ENCODE measurements at places on chromosomes 5 and 9. TPM values are rescaled to one million over a fixed set of nuclear protein-coding genes. Genes with fewer than 3 reads are reported as not detected.

- DNase-seq: no peak
These were observed 49.8 kb downstream of the AK8 start for GRCh38 chr9:132828201-132828770.

- DNase-seq: no peak
These were observed 71.3 kb downstream of the MFAP3 start for GRCh38 chr5:154110107-154110453.

DNA sequence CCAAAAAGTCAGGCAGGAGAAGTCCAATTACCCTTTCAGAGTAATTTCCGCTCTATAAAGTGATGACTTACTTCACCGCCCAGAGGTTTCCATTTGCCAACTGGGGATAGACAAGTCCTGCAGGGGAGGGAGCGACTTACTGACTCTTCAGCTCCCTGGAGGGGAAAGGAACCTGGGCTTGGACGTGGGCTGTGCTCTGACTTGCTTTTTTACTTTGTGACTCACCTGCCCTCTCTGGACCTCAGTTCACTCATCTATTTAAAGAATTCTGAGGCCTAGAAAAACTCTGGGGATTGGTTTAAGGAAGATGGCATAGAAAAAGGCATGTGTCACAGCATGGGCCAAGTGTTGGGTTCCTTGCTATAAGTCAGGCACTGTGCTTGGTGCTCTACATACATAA lies 180.4 kb upstream of the TRIM32 start:
- no peak for DNase-seq

GRCh38 chr5:141779503-141779973 lies 97.5 kb upstream of the ARAP3 start:
- no peak for DNase-seq

DNA sequence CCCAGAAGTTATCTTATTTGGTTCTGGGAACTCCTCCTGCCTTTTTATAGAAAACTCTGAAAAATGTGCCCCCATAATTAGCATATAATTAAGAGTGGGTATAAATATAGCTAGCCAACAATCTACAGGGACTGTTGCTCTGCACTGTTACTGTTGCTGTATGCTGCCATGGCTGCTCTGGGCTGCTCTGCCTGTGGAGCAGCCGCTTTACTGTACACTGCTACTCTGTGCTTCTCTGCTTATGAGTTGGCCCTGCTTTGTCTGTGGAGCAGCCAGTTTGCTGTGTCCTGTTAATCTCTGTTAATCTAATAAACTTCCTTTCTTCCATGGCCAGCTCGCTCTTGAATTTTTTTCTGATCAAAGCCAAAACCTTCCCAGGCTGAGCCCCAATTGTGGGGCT lies 2244.0 kb upstream of the ACO1 start:
- no peak for DNase-seq

DNA sequence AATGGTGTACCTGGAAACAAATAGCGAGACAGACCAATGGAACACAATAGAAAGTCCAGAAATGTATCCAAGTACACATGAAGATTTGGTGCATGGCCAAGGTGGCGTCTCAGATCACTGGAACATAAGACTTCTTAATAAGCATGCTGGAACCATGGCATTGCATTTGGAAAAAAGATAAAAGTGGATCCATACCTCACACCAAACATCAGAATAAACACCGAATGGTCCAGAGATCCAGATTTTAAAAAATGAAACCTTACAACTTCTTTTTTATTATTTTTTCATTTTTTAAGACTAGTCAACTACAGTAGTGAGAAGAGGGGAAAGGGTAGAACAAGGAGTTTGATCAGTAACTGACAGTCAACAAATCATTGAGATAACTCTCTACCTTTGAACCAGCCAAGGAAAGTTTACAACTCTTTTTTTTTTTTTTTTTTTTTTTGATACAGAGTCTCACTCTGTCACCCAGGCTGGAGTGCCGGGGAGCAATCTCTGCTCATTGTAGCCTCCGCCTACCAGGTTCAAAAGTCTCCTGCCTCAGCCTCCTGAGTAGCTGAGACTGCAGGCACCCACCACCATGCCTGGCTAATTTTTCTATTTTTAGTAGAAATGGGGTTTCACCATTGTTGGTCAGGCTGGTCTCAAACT lies 8.8 kb upstream of the DUSP1 start:
- no peak for DNase-seq

DNA sequence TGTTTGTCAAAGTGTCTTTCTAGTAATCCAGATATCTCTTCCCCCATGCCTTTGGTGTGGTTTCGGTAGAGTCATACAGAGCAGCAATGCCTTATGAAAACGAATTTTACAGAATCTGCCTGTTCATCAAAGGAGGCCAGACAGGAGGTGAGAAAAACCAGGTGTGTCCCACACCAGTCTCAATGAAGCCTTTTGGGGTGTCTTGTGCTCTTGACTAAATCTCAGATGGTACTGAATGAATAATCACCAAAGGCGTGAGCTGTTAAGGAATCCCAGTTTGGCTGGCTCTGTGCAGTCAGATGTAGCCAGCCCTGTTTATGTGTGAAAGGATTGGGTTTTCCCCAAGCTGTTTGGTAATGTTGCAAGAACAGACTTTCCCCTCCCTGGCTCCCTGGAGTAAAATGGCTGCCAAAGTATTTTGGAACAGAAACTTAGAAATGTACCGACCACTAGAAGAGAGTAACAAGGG lies 70.8 kb upstream of the CDKN2B start:
- DNase-seq: peak; percentile 52

DNA sequence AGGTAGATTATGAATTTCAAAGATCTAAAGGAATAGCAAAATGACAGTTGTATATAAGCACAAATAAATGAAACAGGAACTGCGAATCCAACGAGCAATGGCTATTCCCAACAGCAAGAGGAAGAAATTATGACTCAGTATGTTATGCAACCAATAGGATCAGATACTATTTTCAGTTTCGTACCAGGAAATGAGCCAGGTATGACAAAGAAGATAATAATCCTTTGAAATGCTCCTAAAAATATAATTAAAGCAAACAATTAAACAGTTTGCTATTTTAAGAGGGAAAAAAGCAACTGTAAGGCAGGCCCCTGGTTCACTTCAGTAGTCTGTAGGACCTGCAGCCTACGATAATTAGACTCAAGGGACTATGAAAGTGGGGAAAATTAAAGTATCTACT lies 58.9 kb downstream of the AUH start:
- no peak for DNase-seq

- no peak for DNase-seq
These were observed 1.3 kb upstream of the VDAC1 start for GRCh38 chr5:134006115-134006514.

GRCh38 chr5:150672237-150672883 lies 11.3 kb downstream of the MYOZ3 start:
- no peak for DNase-seq

Gene OMD
- not detected for total RNA-seq

Gene SPRY4
- total RNA-seq: not detected

Gene IGIP
- 13.7 TPM for total RNA-seq

All from CD4-positive, alpha-beta memory T cell (primary cell).